ENCODE measurements at places on chromosomes 1 and 21.

DNA sequence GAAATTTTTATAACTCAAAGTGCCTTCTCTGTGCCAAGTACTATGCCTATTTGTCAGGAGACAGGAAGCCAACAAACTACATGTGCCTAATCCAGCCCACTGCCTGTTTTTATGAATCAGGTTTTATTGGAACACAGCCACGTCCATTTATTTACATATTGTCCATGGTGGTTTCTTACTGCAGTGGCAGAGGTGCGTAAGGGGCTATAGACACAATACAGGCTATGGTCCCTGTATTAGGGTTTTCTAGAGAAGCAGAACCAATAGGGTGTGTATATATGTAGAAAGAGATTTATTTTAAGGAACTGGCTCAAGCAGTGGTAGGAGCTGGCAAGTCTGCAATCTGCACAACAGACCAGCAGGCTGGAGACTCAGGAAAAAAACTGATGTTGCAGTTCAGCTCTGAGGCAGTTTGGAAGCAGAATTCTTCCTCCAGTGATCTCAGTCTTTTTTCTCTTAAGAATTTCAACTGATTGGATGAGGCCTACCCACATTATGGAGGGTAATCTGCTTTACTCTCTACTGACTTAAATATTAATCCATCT, 15.4 kb downstream of the PPIE start:
- DNase-seq: no peak

DNA sequence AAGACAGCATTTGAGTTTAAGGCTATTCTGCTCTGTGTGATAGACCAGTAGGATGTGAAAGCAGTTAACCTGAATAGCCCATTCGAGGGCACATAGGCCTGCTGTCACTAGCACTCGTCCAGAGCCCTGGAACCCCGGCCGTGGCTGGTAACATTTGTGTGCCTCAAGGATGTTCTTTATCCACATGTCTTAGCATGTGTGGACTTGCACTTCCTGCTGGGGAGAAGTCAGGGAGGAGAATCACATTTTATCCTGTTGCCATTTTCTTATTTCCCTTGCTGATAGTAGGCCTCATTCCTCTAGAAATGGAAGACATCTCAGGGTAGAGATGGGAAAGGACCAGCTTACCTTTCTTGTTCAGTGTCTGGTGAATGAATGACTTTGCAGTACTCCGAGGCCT, 54.7 kb downstream of the VPS13D start:
- no peak for DNase-seq

DNA sequence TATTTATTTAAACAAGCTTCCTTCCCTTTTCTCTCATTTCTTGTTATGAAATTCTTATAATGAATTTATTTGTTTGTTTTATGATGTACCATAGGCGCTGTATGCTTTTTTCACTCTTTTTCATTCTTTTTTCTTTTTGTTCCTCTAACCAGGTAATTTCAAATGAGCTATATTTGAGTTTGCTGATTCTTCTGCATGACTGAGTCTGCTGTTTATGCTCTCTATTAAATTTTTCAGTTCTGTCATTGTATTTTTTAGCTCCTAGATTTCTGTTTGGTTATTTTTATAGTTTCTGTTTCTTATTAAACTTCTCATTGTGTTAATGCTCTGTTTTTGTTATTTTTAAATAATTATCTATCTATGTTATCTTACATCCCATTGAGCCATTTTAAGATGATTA, 232.4 kb downstream of the LHX8 start:
- DNase-seq: no peak

DNA sequence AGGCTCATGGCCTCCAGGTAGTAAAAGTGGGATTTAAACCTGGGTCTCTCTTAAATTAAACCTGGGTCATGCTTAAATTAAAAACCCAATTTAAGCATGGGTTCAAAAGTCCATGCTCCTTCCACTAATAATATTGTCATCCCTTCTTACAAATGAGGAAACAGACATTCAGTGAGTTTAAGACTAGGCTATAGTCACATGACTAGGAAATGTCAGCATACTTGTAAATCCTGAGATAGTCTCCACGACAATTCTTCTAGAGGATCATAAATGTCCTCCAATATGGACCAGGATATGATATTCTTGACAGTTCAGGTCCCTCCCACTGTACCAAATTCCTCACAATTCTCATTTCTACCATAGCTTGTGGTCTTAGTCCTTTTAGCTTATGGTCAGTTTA, 10.5 kb upstream of the IGFN1 start:
- DNase-seq: no peak

DNA sequence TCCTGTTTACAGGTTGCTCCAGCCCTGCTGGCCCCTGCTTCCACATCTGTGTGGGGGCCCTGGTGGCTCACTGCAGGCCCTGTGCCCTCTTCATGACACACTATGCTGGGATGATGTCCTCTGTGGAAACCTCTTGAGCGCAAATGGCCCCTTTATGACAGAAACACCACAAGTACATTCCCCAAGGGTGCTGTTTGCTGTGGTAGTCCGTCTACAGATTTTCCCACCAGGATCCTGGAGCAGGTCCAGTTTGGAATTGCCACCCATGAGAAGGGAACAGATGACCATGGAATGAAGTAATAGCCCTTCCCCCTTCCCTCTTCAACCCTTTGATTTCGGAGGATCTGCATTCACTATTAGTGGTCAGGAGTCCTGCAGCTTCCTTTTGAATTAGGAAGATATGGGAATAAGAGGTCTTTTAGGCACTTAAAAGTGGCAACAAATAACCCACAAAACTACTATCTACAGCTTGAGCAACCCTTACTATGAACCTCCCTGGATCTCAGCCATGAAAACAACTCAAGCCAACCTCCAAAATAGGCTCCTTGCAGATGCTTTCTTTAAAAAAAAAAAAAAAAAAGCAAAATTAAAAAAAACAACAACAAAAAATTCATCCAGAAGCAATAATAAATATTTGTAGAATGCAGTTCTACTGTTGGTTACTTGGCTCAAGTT, 121.9 kb upstream of the TSPAN2 start:
- no peak for DNase-seq

DNA sequence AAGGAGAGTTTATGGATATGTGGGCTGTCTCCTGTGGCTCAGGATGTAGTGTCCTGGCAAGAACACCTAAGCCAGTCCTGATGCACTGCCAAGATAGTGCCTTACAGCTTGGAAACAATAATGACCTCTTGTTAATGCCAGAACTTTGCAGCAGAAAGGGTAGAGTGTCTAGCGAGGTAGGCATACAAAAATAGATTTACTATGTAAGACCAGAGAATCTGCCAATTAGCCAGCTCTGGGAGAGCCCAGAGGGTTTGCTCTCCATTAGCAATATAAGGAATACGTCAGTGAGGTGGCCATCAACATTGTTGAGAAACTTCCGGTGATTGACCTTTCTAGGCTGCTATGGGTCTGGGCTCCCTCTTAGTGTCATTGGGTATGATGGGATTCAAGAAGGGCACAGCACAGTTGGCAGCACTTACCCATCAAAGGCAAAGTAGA, 178.5 kb upstream of the GALNT2 start:
- no peak for DNase-seq

- DNase-seq: no peak
These were observed 157.7 kb upstream of the COL11A1 start for GRCh38 chr1:103266036-103266435.

DNA sequence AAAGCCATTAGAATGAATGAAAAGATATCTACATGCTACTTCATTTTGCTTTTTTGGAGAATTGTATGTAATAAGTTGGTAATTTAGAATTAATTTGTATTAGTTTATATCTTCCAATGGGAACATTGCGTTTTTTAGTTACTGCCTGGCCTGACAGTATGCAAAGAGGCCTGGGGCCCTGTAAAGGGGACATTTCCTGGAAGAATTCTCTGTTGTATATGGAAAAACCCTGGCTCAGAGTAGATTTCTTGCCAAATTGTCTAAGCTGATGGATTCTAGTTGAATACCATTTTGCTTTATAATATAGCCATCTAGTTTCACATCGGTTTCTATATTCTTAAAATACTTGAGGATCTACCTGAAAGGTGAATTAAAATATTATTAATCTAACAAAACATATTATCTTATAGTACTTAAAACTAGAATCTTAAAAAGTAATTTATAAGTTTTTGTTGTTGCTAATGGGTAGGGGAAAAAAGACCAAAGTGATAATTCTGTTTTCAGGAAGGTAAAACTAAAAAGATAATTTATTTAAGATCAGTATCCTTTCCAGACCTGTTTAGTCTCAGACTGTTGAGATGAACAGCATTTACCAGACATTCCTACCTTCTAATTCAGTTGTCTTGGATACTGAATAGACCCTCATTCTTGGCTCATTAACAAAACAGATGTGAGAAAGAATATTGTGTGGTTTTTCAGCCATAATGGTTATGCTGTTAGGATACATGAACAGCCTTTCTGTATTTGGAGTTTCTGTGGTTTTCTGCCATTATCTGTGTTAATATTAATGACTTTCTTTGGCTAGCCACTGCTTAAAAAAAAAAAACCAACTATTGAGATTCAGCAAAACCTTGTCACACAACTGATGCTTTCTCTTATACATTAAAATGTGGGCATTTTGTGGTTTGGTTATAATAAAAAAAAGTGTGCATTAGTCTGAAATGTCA, 4.8 kb downstream of the AGO3 start:
- no peak for DNase-seq

DNA sequence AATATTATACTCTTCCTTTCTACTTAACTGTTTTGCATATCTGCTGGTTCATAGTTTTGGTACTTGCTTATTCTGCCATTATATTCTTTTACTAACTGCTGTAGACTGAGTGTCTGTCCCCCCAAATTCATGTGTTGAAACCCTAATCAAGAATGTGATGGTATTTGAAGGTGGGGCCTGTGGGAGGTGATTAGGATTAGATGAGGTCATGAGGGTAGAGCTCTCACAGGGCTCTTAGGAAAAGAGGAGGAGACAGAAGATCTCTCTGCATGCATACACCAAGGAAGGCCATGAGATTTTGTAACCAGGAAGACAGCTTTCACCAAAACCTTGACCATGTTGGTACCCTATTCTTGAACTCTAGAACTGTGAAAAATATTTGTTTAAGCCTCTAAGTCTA, 354.1 kb upstream of the B3GALT2 start:
- DNase-seq: no peak

DNA sequence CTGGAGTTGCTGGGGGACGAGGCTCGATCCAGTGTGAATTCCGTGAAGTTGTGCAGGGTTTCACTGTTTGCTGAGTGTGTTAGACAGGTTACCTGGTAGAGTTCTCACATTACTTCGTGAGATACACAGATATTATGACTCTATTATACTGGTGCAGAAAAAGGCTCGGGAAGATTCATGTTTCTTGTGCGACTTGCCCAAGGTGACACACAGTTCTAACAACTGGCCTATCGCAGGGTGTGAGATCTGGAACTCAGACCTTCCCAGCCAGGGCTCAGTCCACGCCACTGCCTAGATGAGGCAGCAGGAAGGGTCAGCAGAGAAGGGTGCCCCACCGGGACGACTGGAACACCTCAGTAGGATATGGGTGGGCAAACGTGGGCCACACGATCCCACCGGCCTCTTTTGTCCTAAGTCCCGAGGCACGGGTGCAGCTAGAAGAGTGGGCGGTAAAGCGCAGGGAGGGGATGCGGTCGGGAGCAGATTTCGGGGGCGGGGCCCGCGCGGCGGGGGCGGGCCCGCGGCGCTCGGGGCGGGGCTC, 296 bp upstream of the RNPEP start:
- no peak for DNase-seq

GRCh38 chr1:204834752-204835151, 35.9 kb upstream of the NFASC start:
- no peak for DNase-seq

GRCh38 chr1:230853731-230854130, 14.6 kb downstream of the C1orf198 start:
- no peak for DNase-seq

Measured in anterior cingulate cortex (tissue), 58 donors.